Effector CD4-positive, alpha-beta T cell (primary cell): ENCODE measurements at places on chromosomes 11 and 22.

- no peak for DNase-seq
Measured at GRCh38 chr11:133934599-133935550, 21.9 kb downstream of the IGSF9B start.

DNA sequence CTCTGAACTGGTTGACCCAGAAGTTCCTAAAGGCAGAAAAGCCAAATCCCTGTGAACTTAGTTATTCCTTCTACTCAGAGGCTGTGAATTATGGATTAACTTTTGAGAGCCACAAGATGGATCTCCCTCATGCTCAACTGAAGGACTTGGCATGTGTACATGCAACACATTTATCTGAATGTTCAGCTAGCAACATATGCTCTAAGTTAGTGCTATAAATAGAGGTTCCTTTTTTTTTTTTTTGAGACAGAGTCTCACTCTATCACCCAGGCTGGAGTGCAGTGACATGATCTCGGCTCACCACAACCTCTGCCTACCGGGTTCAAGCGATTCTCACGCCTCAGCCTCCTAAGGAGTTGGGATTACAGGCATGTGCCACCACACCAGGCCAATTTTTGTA is 40.1 kb downstream of the EIF4ENIF1 start:
- no peak for DNase-seq

GRCh38 chr22:47374901-47375575 is 612.6 kb downstream of the TBC1D22A start:
- no peak for DNase-seq

DNA sequence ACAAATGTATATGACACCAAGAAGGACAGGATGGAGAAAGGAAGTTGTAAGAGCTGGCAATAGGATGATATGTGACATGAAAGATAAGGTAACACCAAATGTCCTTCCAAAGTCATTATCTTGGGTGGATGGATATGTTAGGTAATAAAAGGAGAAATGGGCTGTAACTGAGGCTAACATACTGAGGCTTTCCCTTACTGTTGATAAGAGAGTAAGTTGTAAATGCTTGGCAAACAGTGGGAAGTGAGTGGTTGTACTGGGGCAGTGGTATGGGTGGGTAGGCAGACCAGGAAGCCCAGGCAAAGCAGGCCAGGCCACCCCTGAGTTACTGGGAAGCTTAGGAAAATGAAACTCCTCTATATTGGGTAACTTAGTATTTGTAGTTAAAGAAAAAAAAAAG is 73.7 kb downstream of the ARHGAP42 start:
- no peak for DNase-seq

DNA sequence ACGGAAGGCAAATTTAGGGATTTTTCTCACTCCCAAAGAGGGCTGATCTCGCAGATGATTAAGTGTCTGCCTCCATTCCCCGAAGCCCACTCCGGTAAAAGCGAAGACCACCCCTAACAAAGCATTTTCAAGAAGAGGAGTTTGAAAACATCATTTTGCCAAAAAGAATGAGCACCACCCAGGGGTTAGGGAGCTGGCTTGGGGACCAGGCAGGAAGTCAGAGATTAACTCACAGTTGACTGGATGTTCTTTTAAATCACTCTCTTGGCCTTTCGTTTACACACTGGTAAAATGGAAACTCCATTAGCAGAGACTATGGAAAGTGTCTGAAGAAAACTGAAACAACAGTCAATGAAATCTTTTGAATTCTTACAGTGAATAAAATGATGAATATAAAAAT is 7.9 kb upstream of the TRIM44 start:
- no peak for DNase-seq

DNA sequence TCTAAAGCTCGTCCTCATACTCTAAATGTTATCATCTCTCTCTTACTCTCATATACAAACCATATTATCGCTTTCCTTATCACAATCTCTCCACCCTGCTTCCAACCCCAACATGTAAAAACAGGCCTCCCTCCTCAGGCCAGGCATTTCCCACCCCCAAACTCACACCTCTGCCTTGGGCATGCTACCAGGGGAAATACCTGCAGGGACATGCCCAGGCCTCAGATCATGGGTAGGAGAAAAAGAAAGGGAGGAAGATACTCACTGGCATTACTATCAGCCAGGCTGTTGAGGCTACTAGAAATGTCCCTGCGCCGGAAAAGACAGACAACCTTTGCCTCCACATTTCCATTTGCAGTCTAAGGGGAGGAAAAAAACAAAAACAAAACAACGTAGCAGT is 1.8 kb downstream of the MTA2 start:
- no peak for DNase-seq

DNA sequence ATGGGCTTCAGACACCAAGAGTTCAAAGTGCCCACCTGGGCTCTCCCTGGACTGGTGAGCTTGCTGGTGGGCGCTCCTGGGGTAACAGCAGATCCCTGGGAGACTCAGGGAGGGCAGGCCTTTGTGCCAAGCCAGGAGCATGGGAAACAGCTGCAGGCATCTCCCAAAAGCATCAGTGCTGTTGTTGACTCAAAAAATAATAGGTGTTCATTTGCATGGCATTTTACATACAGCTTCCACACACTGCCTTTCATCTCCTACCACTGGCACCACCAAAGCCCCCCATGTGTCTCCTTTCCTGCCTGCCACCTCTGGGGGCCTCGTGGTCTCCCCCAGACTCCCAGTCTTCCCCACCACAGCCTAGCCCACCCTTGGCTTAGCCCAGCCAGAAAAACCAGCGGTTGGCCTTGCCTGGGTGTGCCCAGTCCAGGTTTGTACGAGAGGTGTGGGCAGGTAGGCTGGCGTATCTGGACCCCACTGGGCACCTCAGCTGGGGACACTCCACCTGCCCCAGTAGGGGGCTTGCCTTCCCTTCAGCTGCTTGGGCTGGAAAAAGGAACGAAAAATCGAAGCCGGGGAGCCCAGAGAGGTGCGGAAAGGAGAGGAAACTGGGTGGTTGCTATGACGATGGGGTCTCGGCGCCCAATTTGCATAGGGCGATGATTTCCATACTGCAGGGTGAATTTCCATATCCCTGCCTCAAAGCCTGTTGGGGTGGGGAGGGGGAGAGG is 15.0 kb downstream of the POU2F3 start:
- DNase-seq, result no peak

- no peak for DNase-seq
Measured at GRCh38 chr11:66973956-66974580, 1.0 kb upstream of the C11orf86 start.

DNA sequence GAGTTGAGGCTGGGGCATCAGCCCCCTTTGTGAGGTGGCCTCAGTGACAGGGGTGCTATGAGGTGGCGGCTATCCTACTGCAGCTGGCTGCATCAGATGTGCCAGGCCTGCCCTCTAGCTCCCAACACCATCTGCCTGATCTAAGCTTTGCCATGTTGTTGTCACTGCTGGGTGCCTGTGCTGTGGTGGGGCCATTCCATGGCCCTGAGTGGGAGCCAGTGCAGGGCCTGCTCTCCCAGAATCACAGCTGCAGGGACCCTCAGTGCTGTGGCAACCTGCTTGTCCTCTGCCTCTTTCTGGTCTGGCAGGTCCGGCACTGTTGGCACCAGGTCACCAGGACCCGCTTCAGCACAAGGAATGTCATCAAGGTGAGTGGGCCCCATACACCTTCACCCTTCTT is 1.8 kb upstream of the SNU13 start:
- no peak for DNase-seq

GRCh38 chr11:70423523-70424505 is 25.5 kb downstream of the CTTN start:
- DNase-seq, result no peak

DNA sequence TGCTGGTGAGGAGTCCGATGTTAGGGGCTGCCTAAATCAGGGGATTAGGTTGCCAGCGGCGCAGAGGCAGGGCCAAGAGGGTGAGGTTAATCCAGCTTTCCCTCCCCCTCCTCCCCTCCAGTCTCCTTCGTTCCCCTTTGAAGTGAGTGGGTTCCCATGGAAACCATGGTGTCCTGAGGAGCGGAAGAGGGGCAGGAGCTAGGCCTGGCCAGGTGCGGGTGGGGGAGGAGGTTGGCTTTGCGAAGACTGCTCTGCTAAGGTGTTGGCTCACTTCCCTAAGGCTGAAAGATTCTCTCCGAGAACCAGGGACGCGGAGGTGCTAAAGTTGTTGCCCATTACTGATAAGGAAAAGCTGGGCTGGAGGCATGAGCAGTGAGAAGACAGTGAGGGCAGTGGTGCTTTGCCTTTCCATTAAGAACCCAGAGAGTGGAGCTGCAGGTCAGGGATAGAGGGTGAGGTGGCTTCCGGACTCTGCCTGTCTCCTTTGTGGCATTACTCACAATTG is 124.6 kb downstream of the FEZ1 start:
- DNase-seq, result no peak

- peak; percentile 86 for DNase-seq
Measured at GRCh38 chr22:50341977-50342650, 1.0 kb upstream of the PPP6R2 start.

DNA sequence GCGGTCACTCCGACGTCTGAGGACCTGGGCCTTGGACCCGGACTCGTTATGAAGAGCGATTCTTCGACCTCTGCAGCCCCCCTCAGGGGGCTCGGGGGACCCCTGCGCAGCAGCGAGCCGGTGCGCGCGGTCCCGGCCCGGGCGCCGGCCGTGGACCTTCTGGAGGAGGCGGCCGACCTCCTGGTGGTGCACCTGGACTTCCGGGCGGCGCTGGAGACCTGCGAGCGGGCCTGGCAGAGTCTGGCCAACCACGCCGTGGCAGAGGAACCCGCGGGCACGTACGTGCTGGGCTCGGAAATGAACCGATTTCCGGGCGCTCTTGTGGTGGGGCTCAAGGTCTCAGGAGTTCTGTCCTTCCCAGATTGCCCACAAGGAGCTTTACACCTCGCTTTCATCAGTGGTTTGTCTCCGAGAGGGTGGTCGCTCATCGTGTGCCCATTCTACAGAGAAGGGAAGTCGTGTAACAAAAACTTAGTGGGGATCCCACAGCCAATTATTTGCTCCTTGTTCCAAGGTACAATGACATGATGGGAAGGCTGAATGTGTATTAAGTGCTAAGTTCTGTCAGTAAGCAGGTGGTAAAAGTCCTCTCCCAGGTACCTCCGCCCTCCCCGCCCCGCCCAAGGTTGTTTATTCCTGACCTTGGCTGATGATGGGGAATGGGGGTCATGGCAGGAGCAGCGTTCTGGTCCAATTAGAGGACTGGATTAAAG is 695 bp downstream of the PEX26 start:
- peak; percentile 16 for DNase-seq

DNA sequence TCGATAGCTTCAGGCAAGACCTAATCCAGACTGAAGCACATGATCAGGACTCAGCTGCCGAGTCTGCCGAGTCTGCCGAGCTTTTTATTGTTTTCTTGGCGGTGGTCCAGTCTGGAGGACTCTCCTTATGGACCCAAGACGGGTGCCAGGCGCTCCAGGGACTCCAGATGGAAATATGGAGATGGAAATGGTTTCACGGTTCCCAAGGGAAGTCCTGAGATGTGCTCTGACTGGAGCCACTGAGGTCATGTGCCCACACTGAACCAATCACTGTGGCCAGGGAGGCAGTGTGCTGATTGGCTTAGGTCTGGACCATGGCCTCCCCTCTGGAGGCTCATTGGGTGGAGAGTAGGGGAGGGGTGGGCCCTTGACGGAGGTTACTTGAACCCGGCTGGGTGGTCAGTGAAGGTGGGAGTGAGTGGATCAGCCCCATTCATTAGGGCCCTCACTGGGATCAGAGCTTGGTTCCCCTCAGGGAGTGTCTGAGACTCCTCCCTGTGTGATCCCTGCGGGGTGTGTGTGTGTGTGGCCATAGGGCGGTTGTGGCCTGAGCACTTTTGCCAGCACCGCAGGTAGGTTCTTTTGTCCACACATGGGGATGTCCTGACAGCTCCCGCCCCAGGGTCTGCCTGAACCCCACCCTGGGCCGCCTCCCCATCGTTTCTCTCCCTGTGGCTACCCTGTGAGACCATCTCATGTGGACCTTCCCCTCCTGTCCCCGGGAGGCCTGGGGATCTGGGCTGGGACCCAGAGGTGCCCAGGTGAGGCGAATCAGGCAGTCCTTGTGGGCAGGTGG is 14.0 kb downstream of the RPS6KA4 start:
- no peak for DNase-seq

GRCh38 chr11:33248416-33248971 is 8.7 kb upstream of the HIPK3 start:
- no peak for DNase-seq

DNA sequence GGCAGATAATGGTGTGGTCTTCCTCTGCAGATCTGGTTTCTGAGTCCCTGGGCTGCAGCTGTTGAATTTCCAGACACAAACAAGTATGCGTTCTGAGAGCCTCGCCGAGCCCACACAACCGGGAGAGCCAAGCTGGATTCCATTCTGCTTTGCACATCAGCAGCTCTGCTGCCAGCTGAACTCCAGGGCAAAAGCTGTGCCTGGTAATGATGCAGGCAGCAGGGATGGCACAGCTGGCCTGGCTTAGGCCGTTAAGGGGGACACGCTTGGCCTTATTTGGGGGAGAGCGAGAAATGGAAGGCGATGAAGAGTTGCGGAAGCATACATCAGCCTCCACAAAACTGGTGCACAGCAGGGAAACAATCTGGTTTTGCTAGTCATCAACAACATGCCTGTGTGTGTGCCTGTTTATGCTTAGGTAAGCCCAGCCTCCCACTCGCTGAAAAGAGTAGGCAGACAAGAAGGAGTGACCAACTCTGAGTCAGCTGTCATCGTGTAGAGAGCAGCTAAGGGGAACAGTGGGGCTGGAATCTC is 25.1 kb downstream of the ADAMTS8 start:
- DNase-seq, result no peak

GRCh38 chr22:38724926-38725571 is 19.3 kb downstream of the GTPBP1 start:
- DNase-seq, result peak; percentile 24

DNA sequence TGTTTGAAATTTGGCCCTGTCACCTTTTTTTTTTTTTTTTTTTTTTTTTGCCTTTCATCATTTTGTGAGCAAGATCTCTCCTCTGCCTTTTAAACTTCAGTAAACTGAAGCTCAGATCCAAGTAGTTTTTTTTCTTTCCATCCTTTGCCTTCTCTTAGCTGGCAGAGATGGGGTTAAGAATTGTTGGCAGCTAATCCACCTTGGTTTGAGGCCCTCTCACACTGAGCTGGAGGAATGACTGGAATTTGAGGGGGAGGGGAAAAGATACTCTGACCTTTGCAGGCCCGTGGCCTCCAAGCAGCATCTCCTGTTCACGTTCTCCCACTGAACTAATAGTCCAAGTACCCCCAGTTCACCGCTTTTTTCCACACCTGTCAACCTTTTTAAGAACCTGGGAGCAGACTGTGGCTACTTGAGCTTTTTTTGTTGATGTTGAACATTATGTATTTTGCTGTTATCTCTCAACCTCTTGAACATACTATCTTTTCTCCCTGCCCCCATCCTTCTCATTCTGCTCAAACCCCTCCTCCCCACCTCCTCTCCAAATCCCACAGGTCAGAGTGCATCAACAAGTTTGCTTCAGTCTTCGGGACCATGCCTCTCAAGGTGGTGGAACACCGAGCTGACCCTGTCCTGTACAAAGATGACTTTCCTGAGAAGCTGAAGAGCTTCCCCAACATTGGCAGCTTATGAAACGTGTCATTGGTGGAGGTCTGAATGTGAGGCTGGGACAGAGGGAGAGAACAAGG is 66.2 kb downstream of the ALX4 start:
- DNase-seq, result no peak
